ENCODE measurements at places on chromosomes 2 and 18.

- DNase-seq = no peak
These were observed 143.5 kb upstream of the RBBP8 start for GRCh38 chr18:22789600-22789999.

DNA sequence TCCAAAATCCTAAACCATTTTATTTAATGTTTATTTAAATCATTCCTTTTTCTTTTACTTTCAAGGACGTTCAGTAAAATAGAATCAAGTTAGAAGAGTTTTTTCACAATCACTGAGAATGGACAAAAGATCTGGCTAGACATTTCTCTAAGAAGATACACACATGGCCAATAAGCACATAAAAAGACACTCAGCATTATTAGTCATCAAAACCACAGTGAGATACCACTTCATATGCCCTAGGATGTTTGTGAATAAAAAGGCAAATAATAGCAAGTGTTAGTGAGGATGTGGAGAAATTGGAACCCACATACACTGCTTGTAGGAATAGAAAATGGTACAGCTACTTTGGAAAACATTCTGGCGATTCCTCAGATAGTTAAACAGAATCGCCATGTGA is 76.1 kb downstream of the RHBDD1 start:
- DNase-seq = no peak

GRCh38 chr2:108616318-108616717 is 82.0 kb downstream of the LIMS1 start:
- DNase-seq = no peak

- no peak for DNase-seq
These were observed 100.2 kb upstream of the CSRNP3 start for GRCh38 chr2:165369131-165369897.

DNA sequence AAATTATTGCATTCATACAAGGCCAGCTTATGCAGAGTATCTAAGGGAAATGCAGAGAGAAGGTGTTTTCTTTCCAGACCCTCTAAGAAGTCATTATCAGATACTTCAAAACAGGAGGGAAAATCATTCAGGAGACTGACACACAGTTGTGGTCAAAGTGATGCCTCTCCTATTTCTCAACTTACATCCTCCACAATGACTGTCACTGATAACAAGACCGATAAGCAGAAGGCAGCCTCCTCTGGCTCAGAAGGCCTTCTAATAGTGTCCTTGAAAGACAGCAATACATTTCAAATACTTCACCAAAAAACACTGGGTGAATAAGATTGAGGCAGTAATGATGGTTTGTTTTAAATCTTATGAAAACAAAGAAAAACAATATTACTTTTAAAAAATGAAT is 199.7 kb downstream of the PIEZO2 start:
- no peak for DNase-seq

DNA sequence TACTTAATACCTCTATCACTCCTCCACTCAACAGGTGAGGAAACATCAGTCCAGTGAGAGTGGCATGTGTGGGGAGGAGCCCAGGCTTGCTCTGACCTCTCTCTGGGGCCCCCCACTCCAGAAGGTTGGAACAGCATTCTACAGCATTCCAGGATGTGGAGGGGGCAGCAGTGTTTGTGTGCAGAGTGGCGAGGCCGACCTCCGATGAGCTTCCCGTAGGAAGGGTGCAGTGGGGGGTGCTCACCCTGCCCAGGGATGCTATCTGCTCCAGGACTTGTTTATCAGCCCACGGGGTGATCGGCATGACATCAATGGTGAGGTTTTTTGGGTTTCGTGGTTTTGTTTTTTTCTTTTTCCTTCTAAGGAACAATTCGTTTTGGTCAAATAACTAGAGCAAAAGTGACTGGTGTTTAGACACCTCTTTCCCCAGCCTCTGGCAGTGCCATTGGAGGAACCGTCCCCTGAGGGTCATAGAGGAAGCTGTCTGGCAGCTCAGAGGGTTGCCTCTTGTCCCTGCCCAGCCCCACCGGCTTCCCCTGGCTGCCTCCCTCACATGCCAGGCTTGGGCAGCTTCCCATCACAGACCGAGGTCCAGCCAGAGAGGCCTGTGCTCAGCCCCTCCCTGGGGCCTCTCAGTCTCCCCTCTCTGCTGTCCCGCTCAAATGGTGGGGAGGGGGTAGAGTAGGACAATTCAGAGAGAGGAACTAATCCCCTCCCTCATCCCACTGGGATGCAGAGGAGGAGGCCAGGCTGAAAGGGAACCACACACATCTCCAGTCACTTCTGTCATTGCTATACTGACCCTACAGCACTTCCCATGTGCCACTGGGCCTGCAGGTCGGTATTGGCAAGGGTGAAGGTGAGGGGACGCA is 96.5 kb downstream of the ZFP36L2 start:
- DNase-seq = no peak

DNA sequence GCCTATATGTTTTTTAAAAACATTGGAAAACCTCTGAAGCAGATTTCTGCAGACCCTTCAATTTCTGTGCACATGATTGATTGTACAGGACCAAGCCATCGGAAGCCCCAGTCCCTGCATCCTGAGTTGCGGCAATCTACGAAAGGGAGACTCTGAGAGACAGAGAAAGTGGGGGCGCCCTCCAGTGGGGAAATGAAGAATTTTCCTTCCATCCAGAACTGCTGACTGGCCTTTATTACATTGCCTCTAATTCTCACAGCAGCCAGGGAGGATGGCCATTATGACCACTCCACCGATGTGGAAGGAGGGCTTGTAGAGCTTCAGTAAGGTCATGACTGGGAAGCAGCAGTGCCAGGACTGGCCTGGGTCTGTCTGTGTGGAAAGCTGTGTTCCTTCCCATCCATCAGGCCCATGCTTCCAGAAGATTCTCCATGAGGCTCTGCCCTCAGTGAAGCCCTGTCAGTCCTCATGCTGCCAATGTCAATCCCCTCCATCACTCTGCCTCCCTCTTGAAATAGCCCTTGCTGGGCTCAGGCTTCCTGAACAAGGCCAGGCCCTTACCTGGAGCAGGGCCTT is 20.0 kb upstream of the RESP18 start:
- DNase-seq = no peak

- no peak for DNase-seq
These were observed 364.5 kb downstream of the PARD3B start for GRCh38 chr2:204909791-204910190.

DNA sequence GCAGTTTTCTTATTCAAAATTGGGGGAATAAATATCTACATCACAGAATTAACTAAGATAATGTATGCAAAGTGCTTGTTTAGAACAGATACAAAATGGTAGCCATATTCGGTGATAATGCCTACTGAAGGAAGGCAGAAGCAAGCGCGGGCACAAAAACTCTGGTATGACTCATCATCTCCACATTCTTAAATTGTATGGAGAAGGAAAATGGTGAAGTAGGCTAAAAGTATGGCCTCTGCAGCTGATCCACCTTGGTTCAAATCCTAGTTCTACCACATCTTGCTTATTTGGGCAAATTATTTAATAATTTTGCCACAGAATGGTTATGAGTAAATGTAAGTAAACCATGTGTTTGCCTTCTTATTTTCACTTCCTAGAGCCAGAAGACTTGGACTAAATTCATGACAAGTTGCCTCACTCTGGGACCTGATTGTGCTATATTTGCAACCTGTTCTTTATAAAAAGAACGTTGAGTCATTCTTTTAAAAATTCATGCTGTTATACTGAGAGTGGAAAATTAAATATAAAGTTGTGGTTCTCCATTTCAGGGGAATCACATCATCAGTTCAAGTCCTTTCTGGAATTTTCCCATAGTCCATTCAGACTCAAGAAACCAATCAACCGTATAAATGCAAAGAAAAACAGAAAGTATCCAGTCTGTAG is 9.0 kb upstream of the CDK15 start:
- DNase-seq = no peak

DNA sequence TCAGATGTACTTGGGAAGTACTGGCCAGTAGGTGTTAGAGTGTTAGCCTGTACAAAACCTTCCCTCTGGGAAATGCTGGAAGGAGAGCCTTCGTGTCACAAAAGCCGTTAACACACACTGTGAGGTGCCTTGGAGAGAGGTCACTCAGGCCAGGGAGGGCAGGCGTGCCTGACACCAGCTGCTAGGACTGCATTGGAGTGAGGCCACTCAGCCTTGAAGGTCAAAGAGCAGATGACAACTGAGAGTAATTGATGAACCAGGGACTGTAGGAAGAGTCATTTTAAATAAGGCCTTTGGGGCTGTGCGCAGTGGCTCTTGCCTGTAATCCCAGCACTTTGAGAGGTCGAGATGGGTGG is 45.4 kb downstream of the ASAP2 start:
- no peak for DNase-seq

GRCh38 chr2:88690591-88691338 is 708 bp upstream of the RPIA start:
- peak; percentile 54 for DNase-seq

DNA sequence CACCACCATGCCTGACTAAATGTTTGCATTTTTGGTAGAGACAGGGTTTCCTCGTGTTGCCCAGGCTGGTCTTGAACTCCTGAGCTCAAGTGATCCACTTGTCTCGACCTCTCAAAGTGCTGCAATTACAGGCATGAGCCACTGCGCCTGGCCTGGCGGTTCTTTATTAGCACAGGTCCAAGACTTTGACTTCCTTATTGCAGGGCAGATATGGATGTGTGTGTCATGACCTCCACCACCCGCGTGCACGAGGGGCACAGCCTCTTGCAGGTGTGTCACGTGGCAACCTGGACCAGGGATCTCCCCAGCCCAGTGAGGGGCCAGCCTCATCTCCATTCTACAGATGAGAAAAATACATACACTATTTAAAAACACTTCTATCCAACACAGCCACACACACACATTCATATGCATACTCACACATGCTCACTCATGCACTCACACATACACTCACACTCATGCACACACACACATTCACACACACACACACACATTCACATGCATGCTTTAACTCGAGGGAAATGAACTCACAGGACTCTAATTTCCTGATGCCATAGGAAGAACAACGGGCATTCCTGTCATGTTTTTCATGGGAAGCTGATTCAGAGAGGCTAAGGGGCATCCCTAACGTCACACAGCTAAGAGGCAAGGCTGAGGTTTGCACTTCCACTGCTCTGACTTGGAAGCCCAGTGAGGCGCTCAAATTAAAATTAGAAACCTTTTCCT is 38.8 kb downstream of the RRM2 start:
- no peak for DNase-seq

- DNase-seq = no peak
These were observed 262.6 kb upstream of the THUMPD2 start for GRCh38 chr2:40041422-40042382.

- DNase-seq = no peak
These were observed 26.6 kb downstream of the CFAP210 start for GRCh38 chr2:169667583-169667982.

GRCh38 chr2:98870516-98871158 is 65.4 kb downstream of the CRACDL start:
- DNase-seq = no peak

DNA sequence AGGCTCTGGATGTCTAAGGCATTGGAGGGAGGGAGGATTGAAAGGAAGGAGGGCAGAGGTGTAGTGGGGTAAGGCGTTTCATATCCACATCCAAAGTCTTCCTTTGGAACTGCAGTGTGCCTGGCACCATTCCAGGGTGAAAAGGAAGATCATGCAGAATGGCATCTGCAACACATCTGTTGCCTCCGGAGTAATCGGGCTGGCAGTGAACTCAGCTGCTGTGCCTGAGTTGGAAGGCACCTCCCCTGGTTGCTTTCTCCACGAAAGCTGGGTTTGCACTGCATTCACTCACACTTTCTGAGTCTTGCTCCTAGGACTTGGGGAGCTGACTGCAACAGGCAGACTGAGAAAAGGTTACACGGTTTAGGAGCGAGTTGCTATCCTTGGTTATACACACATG is 30.3 kb upstream of the SEC11C start:
- DNase-seq = no peak

DNA sequence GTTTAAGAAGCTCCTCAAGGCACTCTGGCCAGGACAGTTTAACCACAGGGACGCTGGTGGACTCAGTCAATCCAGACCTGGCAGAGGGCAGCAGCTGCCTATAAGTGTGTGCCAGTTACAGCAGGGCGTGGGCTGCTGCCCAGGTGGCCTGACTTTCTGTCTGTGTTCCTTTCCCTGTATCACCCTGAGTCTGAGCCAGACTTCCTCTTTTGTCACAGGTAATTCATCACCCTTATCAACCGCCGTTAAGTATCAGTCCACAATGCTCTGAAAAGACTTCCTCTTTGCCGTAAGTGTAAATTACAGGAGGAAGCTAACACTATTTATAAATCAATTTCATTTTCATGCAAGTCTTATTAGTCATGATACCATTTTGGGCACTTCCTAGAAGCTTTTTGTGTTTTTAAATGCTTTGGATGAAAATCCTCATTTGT is 7.0 kb downstream of the LPIN1 start:
- DNase-seq = no peak

GRCh38 chr2:120176526-120176925 is 46.7 kb downstream of the TMEM185B start:
- no peak for DNase-seq

- DNase-seq = no peak
These were observed 145.0 kb upstream of the PELI1 start for GRCh38 chr2:64289251-64289650.

DNA sequence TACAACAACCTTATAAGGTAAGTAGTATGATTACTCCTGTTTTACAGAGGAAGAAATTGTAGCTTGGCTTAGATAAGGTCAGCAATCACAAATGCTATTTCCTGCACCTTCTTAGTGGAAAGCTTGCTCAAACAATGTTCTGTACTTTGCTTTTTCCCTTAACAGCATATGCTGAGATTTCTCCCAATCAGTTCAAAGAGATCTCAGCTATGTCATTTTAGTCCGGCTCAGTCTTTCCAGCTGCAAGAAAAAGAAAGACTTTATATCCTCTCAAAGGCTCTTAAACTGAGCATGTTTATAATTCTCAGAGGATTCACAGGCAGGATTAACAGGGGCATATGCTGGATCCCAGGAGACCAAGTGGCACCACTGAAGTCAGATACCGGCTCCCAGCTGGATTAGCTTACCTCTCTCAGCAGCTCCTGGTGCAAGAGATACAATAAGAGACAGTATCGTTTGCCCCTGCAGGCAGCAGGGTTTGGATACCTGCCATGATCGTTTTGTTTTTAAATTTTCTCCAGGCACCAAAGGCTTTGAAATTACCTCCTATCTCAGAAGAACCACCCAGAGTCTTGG is 29.5 kb downstream of the KIAA2012 start:
- no peak for DNase-seq

DNA sequence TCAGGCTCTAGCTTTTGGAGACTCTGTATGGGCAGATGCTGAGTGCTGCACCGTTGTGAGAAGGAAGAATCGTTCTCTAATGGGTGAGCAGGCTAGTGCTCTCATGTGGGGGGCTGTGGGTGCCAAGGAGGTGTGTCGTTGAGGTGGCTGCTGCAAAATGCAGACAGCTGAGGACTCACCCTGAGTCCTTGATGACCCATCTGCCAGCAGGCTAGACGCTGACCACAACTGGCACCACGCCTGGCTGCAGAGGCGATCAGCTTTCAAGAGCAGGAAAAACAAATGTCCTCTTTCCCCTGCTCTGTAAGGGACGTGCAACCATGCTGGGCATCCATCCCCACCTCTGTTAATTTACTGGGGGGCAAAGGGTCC is 48.2 kb downstream of the HAUS1 start:
- no peak for DNase-seq

GRCh38 chr2:66477135-66477842 is 42.4 kb downstream of the MEIS1 start:
- no peak for DNase-seq

All from ovary (tissue), 10 donors.